ENCODE measurements at places on chromosomes 3 and 15.

DNA sequence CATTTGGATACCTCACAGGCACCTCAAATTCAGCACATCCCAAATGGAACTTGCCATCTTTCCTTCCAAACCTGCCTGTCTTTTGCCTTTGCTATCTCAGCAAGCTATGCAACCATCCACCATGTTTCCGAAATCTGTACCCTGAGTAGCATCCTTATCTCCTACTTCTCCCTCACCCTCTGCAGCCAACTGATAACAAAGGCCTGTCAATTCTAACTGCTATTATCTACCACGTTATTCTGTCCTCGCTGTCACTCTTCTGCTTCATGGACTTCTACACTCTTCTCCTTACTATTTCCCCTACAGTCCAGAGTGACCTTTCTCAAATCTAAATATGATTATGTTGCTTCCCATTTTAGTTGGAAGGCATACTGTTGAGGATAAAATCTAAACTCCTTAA is 25.5 kb upstream of the TAFA4 start:
- DNase-seq, result no peak

GRCh38 chr3:82643948-82644347 is 882.5 kb upstream of the GBE1 start:
- no peak for DNase-seq

GRCh38 chr15:73530649-73531048 is 87.7 kb downstream of the REC114 start:
- no peak for DNase-seq

- no peak for DNase-seq
These were observed 62.3 kb downstream of the ADAMTS17 start for GRCh38 chr15:100279446-100279845.

Measured in hematopoietic multipotent progenitor cell treated with erythropoietin and hydrocortisone succinate and interleukin-3 and kit ligand, for 15 days (in vitro differentiated cells).